ENCODE measurements at places on chromosomes 11 and 22.

GRCh38 chr11:1751531-1751921 lies 1.1 kb upstream of the IFITM10 start:
- H3K36me3 ChIP-seq: peaks cover 34% of the 10 kb centered on the region
- H3K4me1 ChIP-seq: peaks cover 33% of the 10 kb centered on the region
- no peak overlapping the region for H3K27ac ChIP-seq
- ATAC-seq: no peak
- H3K27me3 ChIP-seq: peaks cover 21% of the 10 kb centered on the region

- ATAC-seq: no peak
- H3K36me3 ChIP-seq: peaks cover 57% of the 10 kb centered on the region
- H3K4me1 ChIP-seq: no peaks in the 10 kb centered on the region
- H3K4me3 ChIP-seq: no peak overlapping the region
These were observed 78.4 kb upstream of the GDPD4 start for GRCh38 chr11:77379934-77380333.

DNA sequence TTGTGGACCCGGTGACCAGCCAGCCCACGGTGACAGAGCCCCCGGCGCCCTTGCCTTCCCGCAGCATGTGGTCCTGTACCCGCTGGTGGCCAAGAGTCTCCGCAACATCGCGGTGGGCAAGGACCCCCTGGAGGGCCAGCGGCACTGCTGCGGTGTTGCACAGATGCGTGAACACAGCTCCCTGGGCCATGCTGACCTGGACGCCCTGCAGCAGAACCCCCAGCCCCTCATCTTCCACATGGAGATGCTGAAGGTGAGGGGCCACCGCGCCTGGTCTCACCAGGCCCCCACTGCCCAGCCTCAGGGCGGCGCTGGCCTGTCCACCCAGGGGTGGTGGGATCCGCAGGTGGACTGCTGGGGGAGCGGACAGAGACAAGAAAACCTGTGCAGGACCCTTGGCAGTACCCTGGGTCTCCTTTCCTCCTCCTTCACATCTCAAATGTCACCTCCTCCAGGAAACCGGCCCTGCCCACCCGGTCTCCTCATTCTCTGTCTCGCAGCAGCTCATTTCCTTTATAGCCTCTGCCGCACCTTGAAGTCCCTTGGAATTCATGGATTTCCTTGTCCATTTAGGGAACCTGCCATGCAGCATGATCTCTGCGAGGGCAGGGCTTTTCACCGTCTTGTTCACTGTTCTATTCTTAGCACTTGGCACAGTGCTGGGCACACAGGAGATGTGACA lies 6.5 kb downstream of the AIP start:
- H3K27ac ChIP-seq: peak overlapping the region; percentile 93
- H3K4me3 ChIP-seq: no peak overlapping the region
- peaks cover 63% of the 10 kb centered on the region for H3K36me3 ChIP-seq

DNA sequence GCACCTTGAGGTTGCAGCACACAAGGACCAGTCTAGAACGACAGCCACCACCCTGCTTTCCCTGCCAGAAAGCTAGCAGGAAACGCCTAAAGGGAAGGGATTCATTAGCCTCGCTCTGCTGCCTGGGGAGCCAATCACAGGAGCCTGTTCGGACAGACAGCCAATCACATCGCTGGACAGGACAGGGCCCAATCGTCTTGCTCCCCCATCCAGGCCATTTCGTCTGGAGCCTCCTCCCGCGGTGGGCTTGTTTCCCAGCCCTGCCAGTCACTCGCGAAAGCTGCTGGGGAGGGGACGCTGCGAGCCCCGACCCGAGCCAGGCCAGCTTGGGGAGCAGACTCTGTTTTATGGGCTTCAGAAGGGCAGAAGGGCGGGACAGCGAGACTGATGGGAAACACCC lies 79.8 kb upstream of the NCAM1 start:
- H3K36me3 ChIP-seq: no peaks in the 10 kb centered on the region
- no peaks in the 10 kb centered on the region for H3K4me1 ChIP-seq
- no peak for ATAC-seq
- no peaks in the 10 kb centered on the region for H3K27me3 ChIP-seq

GRCh38 chr11:19409307-19409706 lies 168.6 kb upstream of the E2F8 start:
- peaks cover 8% of the 10 kb centered on the region for H3K27me3 ChIP-seq
- H3K4me3 ChIP-seq: no peak overlapping the region
- H3K4me1 ChIP-seq: peaks cover 19% of the 10 kb centered on the region
- ATAC-seq: no peak
- no peak overlapping the region for H3K27ac ChIP-seq

- ATAC-seq: peak; percentile 89
- peaks cover 59% of the 10 kb centered on the region for H3K4me1 ChIP-seq
- no peaks in the 10 kb centered on the region for H3K27me3 ChIP-seq
- peak overlapping the region; percentile 78 for H3K4me3 ChIP-seq
- H3K27ac ChIP-seq: peak overlapping the region; percentile 96
- peaks cover 8% of the 10 kb centered on the region for H3K36me3 ChIP-seq
These were observed 14.5 kb upstream of the MS4A7 start for GRCh38 chr11:60363542-60364470.
